G401 (cell line): ENCODE measurements at places on chromosomes 3 and 15. TPM values are rescaled to one million over a fixed set of nuclear protein-coding genes. Genes with fewer than 3 reads are reported as not detected.

- no peak for DNase-seq
These were observed 9.0 kb downstream of the CLDND1 start for GRCh38 chr3:98513736-98514135.

DNA sequence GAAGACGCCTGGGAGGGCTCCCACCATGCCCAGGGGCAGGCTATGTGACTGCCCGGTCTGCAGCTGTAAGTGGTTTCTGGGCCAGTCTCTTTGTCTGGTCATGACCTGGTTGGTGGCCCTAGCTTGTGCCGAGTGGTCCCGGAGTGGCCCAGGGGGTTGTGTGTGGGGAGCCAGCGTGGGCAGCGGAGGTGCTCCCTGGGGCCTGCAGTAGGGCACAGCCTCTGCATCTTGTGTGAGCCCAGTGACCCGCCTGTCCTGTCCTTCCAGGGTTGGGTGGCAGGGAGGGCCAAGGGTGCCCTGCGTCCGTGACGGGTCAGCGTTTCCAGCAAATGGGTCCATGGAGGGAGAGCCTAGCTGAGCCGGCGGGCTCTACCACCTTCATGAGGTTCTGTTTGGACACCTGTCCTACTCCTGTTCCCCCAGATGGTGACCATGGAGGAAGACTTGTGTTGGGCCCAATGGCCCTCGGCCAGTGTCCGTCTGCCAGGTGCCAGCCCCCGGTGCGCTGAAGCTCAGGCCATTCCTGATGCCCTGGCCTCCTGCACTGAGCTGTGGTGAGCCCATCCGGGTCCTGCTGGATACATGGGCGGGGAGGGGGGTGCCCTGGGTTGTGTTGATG, 215.4 kb downstream of the SNRPN start:
- no peak for DNase-seq

GRCh38 chr15:90004671-90005070, 3.5 kb downstream of the ZNF710 start:
- DNase-seq, result no peak

GRCh38 chr15:71332431-71333004, 217.2 kb downstream of the THSD4 start:
- DNase-seq, result no peak

GRCh38 chr3:9254764-9255163, 5.3 kb upstream of the SRGAP3 start:
- DNase-seq, result no peak

GRCh38 chr3:111923806-111924205, 55.0 kb upstream of the ABHD10 start:
- no peak for DNase-seq

Gene EPHB1
- not detected in 2 replicates for total RNA-seq

Gene CTNNB1
- total RNA-seq, result 247 and 292 TPM in 2 replicates
